ENCODE measurements at places on chromosomes 16 and 17.

- DNase-seq: no peak
These were observed 27.4 kb downstream of the IRF8 start for GRCh38 chr16:85926370-85926769.

DNA sequence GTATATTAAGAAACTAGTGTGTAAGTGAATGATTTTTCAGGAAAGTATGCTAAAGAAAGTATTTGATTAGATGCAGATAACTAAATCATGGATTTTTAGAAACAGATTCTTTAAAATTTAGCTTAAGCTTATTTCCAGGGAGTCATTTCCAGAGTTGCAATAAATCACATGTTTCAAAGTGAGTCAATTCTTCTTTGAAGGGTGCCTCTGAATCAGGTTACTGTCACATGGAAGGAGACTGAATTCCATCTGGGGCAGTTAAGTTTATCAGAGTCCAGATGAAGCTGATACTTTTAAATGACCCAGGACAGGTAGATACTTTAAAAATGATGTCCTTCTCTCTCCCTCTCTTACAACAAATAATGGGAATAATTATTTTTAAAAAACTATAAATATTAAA, 5.0 kb downstream of the MFSD11 start:
- DNase-seq: no peak

DNA sequence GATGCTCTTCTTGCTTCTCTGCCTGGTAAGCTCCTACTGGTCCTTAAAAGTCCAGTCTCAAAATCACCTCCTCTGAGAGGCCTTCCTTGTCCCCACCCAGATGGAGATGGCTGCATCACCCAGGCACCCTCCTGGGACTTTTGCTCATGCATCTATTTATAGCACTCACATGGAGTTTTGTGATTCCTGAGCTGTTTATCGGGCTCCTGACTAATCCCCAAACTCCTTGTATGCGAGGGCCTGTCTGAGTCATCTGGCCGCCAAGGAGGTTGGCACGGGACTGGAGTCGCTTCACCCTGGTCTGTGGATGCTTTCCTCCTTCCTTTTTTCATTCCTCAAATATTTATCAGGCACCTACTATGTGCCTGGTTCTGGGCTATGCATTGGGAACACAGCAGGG, 2.3 kb upstream of the MAP2K3 start:
- peak; percentile 91 for DNase-seq

GRCh38 chr16:554640-555365, 5.4 kb upstream of the PRR35 start:
- DNase-seq: no peak

DNA sequence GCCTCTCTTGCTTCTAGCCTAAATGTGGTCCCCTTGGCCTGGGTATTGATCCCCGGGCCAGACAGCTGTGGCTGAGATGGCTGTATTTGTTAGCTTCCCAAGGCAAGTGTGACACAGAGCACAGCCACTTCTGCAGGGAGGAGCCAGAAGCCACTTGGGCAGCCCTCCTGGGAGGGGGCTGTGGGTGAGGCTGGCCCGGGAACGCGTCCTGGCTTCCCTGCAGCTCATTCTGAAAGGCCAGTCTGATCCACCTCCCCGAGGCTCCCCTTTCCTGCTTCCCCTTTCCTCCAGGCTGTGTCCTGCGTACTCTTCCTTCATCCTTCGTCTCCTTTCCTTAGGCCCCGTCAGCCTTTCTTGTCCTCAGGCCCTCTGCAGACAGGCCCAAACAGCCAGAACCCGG, 8.0 kb downstream of the SERPINF2 start:
- DNase-seq: no peak

DNA sequence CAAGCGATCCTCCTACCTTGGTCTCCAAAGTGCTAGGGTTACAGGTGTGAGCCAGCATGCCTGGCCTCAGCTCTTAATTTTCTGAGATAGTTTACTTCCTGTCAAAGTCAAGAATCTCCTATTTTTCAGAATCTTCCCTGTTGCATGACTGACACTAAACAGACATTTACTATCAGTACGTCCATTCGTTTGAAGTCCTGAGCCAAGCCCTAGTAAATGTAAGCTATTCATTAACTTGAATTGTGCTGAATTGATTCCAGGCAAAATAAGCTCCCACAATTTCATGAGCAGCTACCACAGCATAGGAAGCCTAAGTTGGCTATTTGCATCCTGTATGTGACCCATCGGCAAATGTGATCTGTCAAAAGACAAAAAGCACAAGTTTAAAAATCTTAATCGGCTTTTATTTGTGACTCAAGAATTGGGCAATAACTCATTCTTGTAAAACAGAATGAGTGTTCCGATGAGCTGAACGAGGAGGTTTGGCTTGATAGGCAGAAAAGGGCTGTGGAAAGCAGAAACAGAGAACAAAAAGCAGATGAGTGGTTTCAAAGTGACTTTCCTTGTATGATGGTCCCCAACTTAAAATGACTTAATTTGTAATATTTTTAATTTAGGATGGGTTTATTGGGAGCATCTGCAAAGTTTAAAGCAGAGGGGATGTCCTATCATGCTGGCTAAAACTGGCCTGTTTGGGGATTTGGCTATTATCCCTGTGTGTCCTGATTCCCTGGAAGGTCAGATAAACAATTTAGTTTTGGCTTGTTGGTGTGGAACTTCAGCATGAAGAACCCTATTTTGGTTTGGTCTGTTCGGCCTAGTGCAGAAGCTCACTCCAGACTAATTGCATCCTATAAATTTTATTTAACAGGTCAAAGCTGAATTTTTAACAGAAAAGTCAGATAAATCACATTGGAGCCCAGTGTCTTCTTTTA, 14.2 kb downstream of the RNF112 start:
- peak; percentile 25 for DNase-seq

DNA sequence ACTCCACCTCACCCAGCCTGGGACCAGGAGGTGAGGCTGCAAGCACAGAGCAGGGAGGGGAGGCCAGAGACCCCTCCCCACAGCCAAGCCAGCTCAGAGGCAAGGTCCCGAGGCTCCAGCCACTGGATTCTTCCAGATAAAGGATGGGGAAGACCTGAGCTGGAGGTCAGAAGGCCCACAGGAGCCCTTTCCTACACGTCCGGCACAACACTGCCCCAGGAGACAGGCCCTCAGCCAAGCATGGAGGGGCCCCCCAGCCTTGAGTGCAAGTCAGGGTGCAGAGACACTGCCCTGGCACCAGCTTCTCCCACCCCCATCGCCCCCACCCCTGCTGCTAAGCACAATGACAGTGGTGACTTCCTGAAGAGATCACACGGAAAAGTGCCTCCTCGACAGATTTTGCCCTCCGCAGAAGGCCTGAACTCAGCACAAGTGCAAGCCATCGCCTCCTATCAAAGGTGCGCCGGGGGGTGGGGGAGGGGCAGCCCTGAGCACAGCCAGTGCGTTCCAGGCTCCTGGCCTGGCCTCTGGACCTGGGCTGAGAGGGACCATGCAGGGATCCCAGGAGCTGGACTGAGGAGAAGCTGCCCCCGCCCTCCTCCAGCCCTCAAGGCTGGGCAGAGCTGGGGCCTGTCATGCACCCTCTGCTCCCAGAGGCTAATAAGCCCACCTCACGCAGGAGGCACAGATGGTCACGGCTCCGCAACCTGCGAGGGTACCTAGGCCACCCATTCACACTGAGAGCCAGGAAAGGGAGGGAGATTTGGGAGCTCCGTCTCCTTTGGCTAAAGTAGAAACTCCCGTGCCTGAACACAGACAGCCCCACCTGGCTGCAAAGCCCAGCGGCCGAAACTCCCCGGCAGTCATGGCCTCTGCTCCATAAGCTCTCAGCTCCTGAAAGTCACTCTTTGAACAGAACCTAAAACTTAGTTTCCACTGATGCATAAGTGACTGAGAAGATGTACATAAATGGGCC, 2.7 kb downstream of the MAFG start:
- no peak for DNase-seq

- DNase-seq: peak; percentile 60
These were observed 13.1 kb downstream of the SPATA33 start for GRCh38 chr16:89670496-89671431.

GRCh38 chr17:64024781-64025731, 4.6 kb upstream of the ICAM2 start:
- no peak for DNase-seq

DNA sequence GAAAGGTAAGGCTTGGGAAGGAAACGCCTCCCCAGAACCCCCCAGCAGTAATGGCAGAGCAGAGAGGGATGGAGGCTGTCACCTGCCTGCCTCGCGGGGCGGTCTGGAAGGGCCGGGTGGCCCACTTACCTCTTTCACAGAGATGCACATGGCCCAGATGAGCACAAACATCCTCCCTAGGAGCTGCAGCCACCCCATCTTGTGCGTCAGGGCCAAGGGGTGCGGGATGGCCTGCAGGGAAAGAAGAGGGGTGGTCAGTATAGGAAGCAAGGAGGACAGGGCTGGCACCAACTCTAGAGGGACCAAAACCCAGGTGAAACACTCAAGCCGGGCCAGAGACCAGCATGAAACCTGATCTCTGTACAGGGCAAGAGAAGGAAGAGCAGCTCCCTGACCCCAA, 29.7 kb downstream of the TRPV3 start:
- DNase-seq: no peak

DNA sequence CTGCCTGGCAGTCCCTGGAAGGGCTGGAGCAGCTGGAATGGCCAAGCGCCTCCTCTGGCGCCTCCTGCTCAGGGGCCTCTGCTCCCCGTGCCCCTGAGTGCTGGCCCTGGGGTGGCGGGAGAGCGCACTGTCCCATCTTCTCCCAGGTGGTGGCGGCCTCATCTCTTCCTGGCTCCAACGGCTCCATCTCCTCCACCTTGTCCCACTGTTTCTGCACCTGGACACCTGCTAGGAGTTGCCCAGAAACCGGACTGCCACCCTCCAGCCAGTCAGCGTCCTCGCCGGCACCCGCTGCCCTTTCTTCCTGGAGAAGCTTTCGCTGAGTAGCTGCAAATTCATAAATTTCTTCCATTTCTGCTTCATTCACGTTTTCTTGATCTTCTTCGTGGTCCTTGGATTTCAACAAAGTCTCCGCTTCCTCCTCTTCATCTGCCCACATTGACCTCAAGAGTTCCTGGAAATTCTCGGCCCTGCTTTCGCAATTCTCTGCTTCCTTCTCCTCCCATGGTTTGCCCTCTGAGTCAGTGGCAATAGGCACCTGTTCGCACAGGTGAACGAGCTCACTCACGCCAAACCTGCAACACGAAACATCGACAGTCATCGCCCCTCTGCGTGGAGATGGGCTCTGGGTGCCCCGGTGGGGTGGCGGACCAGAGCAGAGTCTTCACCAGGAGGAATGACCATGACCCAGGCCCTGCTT, 13.7 kb upstream of the NLRC3 start:
- no peak for DNase-seq

DNA sequence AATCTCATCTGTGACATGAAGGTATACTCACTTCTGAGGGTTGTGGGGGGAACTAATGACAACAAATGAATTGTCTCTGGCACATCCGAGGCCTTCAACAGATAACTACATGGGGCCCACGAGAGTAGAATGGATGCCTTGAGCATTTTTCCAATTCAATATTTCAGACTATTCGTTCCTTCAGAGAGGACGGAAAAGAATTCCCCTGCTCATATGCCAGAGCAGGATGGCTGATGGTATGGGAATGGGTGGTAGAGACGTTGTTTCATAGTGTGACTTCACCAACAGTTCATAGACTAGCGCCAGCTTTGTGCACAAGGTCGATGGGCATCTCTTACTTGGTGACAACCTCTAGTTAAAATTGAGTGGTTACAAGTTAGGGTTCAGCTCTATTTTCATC, 61.3 kb downstream of the HLF start:
- DNase-seq: no peak

DNA sequence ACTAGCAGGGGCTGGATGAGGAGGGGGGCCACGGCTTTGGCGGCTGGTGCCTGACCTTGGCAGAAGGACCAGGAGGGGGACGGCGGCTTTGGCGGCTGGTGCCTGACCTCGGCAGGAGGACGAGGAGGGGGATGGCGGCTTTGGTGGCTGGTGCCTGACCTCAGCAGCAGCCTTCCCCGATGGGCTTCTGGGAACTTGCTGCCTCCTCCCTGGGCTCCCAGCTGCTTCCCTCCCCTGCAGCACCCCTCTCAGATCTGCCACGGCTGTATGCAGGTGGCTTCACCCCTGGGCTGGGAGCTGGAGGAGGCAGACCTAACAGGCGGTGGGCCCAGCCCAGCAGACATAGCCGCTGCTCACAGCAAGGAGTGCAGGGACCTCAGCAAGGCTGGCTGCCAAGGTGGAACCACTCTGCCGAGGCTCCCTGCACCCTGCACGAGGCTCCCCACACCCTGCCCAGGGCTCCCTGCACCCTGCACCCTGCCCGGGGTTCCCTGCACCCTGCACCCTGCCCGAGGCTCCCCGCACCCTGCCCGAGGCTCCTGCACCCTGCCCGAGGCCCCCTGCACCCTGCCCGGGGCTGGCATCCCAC, 38.4 kb upstream of the CBFA2T3 start:
- no peak for DNase-seq

DNA sequence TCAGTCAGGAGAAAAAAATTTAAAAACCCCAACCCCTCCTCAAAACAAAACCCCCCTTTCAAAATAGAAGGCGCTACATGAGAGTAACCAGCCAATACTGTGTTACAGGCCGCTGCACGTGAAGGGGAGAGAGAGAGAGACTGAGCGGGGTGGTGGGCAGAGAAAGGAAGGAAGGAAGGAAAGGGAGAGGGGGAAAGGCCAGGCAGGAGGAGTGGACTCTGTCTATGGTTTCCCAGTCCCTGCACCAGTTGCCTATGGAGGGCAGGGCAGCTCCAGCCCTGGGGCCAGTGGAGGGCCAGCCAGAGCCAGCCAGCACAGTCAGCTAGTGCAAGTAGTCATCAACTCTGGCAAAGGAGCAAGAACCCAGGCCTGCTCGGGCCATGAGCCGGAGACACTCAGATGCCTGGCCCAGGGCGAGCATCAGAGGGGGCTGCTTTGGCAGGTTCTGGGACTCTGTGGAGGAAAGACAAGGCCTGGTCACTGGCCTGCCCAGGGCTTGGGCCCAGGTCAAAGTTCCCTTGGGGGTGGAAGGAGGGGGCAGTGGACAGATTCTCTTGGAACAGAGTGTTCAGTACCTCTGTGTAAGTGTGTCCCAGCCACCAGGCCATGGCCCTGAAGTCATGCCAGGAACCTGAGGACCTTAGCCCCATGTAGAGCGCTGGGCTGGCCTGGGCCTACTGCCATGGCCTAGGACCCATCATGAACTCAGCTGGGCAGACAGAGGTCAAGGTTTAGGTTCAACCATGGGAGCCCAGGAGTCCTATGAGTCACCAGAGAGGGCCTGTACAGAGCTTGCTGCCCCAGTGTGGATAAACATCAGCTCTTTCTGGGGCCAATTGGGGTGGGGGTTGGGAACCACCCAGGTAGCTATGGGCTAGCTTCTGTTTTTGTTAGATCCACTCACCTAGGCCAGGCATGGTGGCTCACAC, 7.3 kb upstream of the GFOD2 start:
- peak; percentile 34 for DNase-seq

DNA sequence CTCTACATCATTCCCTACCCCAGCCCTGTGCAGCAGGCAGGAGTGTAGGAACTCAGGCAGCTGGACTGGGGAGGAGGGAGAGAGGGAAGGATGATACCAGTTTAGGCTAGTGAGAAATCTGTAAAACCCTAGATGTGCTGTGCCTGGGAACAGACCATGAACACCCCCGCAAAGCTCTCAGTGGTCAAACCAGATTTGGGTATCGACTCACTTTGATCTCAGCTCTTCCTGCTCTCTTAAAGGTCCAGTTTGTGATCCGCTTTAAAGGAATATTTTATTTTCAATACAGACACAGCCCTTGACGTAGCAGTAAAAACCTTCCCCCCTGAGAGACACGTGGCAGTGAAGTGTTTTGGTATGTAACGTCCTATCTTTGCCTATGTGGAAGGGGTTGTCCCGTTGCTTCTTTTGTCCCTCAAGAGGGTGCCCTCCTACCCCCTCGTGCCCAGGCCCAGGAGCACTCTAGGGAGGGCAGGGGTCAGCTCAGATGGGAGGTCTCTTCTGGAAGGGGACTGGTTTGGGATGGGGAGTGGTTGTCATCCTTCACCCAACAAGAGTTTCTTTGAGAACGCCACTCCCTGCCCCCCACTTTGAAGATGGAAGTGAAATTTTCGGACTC, 19.3 kb upstream of the TBX2 start:
- DNase-seq: no peak
